ENCODE measurements at places on chromosomes 7 and 10. TPM values are rescaled to one million over a fixed set of nuclear protein-coding genes. Genes with fewer than 3 reads are reported as not detected.

- H3K27me3 ChIP-seq: no peaks in the 10 kb centered on the region
- H3K36me3 ChIP-seq: peaks cover 25% of the 10 kb centered on the region
- H3K4me3 ChIP-seq: peak overlapping the region; percentile 34
- peaks cover 79% of the 10 kb centered on the region for H3K4me1 ChIP-seq
- peak overlapping the region; percentile 80 for H3K27ac ChIP-seq
- DNase-seq: peak; percentile 84
These were observed 5.1 kb downstream of the ITPRIP start for GRCh38 chr10:104333032-104333727.

HOXA13 gene
- total RNA-seq: not detected

COL13A1 gene
- not detected for total RNA-seq

- no peak overlapping the region for H3K27ac ChIP-seq
- H3K27me3 ChIP-seq: no peaks in the 10 kb centered on the region
These were observed 5.1 kb upstream of the CSGALNACT2 start for GRCh38 chr10:43132867-43133787.

GRCh38 chr7:51376420-51377092 lies 59.9 kb upstream of the COBL start:
- H3K4me1 ChIP-seq: no peaks in the 10 kb centered on the region
- H3K27me3 ChIP-seq: no peaks in the 10 kb centered on the region
- no peak overlapping the region for H3K4me3 ChIP-seq
- no peak overlapping the region for H3K27ac ChIP-seq
- no peaks in the 10 kb centered on the region for H3K36me3 ChIP-seq
